Muscle of back (tissue), 13 donors: ENCODE measurements at places on chromosomes 12 and 14.

DNA sequence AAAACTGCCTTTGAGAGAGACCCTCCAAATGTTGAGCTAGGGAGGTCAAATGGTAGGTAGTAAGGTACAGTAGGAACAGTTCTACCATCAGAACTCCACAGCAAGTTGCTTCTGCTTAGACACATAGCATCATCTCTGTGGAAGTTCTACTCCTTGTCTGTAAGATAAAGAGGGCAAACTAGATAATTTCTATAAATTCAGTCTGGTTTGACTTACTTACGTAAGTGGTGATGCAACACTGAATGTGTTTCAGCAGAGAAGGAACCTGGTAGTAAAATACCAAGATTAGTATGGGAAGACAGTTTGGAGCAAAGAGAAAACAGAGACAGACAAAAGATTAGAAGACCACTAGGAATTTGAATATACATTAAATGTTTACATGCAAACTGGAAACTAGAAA lies 42.0 kb downstream of the KITLG start:
- no peak for DNase-seq

DNA sequence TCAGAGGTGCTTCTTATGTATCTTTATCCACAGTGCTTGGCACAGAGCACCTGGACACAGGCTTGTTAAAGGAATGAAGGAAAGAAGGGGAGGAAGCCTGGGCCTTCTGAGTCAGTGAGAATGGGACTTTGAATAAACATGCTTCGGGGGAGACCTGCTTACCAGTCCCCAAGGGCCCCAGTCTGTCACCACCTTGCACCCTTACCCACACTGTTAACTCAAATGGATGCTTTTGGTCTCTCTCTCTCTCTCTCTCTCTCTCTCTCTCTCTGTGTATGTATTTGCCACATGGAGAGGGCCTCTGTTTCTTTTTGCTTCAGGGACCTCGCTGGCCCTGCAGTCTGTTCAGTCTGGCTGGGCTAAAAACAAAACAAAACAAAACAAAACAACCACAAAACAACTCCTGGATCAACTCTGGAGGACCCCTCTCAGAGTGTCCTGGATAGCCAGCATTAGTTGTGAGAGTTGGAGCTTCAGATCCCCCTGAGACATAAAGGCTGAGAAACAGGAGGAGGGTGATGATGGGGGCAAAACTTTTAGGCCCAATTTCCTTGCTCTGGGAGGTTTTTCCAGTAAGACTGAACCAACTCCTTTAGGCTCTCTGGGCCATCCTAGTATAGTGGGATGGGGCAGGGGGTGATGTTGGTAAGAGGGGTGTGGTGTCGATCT lies 1.9 kb downstream of the KIF5A start:
- DNase-seq, result no peak

- DNase-seq, result peak; percentile 23
These were observed 619.4 kb upstream of the ATP2B1 start for GRCh38 chr12:90327793-90328743.

DNA sequence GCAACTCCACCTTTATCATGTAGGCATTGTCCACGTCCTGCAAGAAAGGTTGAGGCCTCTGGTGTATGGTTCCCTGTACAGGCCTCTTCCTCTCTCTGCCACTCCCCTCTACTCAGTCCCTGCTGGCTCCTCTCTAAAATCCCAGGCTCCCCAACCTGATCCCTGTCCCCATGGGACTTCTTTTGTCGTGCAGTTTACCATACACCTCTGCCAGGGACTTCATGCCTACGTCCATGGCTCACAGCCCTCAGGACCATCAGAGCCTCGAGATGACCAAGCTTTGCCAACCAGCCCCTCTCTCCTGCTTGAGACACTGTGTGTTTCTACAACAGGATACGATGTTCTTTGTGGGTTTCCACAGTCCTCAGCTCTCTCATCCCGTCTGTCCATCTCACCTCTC lies 2.9 kb downstream of the KRT2 start:
- DNase-seq, result no peak

DNA sequence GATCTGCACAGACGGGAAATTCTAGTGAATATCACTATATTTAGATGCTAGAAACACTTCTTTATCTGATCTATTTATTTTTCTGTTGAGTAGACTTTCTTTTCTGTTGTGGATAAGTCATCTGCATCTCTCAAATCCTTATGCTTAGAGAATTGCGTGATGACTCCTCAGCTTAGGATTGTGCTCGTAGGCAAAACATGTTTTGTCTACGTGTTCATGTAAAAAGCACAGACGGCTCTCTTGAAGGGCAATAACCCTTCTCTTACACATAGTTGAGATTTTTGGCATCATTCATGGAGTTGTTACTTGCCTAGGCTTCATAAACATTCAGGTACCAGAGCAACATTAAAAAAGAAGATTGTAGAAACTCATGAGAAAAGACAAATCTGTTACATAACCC lies 18.6 kb downstream of the PPFIBP1 start:
- no peak for DNase-seq

- DNase-seq, result no peak
These were observed 32.5 kb upstream of the CRY1 start for GRCh38 chr12:107125833-107126232.

DNA sequence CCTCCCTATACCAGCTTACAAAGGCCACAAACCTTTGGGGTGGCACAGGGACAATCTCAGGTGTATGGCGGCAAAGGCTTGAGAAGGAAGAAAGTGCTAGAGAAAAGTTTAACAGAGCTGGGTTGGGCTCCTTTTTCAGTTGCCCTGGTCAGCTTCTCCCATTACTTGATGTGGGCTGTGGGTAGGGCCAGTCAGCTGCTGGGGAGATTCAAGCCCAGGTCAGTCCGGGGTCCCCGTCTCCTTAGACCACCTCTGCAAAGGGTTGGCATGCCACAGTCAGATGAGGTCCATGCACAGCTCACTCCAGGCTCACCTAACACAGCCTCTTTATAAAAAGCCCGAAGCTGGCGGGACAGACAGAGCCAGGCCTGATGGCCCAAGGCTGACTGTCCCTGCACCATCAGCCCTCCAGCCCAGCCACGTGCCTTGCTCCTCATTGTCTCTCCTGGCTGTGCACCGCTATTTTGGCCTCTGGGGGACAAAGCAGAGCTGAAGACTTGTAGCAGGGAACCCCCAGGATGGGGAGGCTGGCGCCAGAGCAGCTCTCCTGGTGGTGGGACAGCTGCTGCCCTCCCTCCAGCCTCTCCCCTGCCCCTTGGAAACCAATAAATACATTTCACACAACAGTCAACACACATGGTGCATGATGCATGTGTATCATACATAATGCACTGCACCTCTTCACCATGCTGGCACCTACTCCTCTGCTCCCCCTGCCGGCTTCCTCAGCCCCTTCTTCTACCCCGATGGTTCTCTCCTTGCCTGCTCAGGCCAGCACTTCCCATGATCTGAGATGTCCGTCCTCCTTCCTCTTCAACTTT lies 61.7 kb upstream of the DDX11 start:
- DNase-seq, result no peak
